ENCODE measurements at places on chromosomes 6 and 20.

GRCh38 chr6:141265756-141266623, 866.7 kb upstream of the GJE1 start:
- DNase-seq: no peak

DNA sequence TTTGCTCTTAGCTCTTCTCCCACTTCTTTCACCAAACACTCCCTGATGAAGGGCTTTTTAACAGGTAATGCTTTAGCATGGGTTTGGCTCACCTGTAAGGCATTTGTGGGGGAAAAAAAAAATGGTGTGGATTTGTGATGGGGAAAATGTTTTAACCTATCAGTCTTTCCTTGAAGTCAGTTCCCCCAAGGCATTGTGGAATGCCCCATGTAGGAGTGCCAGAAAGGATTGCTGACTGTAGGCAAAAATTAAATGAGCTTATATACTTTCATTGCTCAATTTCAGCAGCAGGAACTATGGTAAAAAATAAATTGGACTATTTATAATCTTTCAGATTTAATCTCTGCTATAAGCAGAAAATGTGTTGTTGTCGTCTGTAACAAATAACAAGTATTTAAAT, 10.6 kb upstream of the SASH1 start:
- no peak for DNase-seq

- no peak for DNase-seq
Measured at GRCh38 chr6:158037771-158038170, 56.1 kb downstream of the SYNJ2 start.

GRCh38 chr20:39633689-39634088, 671.5 kb downstream of the DHX35 start:
- DNase-seq: no peak

DNA sequence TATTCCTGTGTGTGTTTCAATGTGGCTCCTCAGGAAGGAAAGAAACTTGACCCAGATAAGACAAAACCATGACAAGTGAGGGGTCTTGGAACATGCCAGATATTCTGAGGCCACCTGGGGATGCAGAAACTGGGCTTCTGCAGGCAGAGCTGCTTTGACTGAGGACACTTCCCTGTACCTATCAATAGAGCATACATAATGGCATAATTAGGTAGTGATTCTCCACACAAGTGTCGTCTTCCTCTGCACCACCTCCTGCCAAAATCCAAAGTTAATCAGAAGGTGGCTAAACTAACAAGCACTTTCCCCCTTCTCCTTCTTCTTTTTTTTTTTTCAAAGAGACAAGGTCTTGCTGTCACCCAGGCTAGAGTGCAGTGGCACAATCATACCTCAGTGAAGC, 97.1 kb downstream of the KIF13A start:
- no peak for DNase-seq

GRCh38 chr20:56974499-56975250, 291.8 kb downstream of the BMP7 start:
- peak; percentile 22 for DNase-seq

- DNase-seq: no peak
Measured at GRCh38 chr6:88992741-88993552, 29.5 kb upstream of the RNGTT start.

DNA sequence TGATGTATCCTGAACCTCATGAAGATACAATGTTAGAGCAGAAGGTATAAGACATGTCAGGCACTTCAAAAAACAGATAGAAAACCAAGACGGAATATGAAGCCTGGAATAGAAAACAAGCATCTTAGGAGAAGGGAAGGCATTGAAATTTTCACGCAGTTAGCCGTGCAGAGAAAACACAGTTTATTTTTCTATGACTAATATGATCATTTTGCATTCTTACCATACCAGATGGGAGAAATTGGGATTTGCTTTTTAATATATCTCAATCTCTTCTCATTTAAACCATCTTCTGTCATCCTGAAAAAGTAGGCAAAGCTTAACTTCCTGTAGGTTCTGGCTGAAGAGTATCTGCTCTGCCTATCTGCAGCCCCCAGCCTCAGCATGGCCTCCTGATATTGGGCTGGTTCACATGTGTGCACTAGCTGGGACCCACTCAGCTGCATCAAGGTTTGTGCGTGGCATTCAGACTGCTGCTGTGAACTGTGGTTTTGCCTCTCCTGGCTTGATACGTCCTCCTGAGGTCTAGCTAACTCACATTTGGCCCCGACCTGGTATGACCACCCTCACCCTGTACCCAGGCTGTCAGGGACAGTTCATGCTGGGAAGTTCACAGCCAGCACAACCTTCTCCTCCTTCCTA, 392.5 kb upstream of the SASH1 start:
- DNase-seq: no peak

GRCh38 chr6:17472653-17473183, 79.3 kb downstream of the CAP2 start:
- DNase-seq: no peak

All from non-pigmented ciliary epithelial cell (primary cell).